ENCODE measurements at places on chromosomes 16 and 17. TPM values are rescaled to one million over a fixed set of nuclear protein-coding genes. Genes with fewer than 3 reads are reported as not detected.
A peak's percentile ranks its signal among the peaks of the same experiment; 100 is the strongest.

SULT1A1 gene
- total RNA-seq: 35.6 TPM

TEKT1 gene
- total RNA-seq: not detected

ABCC6 gene
- 45.1 TPM for total RNA-seq

- DNase-seq: no peak
- H3K4me3 ChIP-seq: no peak overlapping the region
- H3K27ac ChIP-seq: peak overlapping the region; percentile 44
Measured at GRCh38 chr16:75252946-75253911, 1.8 kb upstream of the BCAR1 start.

GRCh38 chr17:79841369-79842135 lies 2.3 kb upstream of the CBX4 start:
- H3K4me3 ChIP-seq: no peak overlapping the region
- H3K36me3 ChIP-seq: no peaks in the 10 kb centered on the region
- H3K27me3 ChIP-seq: peaks cover 34% of the 10 kb centered on the region
- H3K4me1 ChIP-seq: peaks cover 74% of the 10 kb centered on the region

All from body of pancreas (tissue), 4 donors.